ENCODE measurements at places on chromosomes 1 and 21.

GRCh38 chr1:234307726-234308125, 65.5 kb upstream of the COA6 start:
- no peak for DNase-seq

GRCh38 chr1:100188617-100189016, 10.6 kb upstream of the LRRC39 start:
- DNase-seq: no peak

GRCh38 chr1:25096307-25097150, 135.8 kb downstream of the SYF2 start:
- DNase-seq: no peak

GRCh38 chr1:57963581-57963980, 539.7 kb upstream of the DAB1 start:
- DNase-seq: no peak

GRCh38 chr1:169325117-169325516, 42.5 kb downstream of the NME7 start:
- DNase-seq: no peak

DNA sequence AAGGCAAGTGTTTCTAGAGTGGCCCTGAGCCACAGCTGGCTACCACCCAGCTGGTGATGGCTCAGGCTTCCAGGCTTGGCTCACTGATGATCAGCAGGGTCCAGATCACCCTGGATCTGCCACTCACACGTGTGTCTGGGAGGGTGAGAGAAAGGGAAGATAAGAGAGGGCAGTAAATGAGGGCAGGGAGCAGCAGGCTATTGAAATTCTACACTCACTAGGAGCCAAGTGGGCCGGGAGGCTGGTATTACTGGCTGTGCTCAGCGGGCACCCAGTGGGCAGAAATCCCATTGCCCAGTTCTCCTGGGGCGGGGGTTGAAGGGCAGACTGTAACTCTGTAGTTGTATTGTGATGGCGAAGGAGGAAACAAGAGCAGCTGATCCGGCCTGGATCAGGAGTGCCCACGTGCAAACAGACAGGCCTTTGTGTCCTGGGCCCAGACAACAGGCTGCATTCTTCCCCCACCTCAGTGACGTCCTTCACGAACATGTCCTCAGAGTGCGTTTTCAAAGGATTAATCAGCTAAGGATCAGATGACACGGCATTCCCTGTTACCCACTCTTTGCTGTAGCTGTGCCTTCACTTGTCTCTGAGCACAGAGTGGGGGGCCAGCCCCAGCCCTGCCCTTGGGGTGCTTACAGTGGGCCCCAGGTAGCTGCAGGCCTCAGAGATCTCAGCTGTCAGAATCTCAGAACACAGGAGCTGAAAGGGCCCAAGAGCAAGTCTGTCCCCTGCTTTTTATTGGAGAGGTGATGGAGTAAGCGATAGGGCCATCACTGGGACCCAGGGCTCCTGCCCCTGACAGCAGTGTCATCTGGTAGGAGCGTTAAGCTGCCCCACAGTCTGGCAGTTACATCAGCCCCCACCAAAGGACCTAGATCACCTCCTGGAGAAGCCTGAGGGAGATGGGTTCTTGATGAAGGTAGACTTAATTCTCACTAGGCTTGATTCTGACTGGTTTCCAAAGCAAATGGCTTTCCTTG, 60.5 kb downstream of the ATP1A1 start:
- no peak for DNase-seq

GRCh38 chr21:43866659-43867331, 1.8 kb downstream of the AGPAT3 start:
- DNase-seq: peak; percentile 52

DNA sequence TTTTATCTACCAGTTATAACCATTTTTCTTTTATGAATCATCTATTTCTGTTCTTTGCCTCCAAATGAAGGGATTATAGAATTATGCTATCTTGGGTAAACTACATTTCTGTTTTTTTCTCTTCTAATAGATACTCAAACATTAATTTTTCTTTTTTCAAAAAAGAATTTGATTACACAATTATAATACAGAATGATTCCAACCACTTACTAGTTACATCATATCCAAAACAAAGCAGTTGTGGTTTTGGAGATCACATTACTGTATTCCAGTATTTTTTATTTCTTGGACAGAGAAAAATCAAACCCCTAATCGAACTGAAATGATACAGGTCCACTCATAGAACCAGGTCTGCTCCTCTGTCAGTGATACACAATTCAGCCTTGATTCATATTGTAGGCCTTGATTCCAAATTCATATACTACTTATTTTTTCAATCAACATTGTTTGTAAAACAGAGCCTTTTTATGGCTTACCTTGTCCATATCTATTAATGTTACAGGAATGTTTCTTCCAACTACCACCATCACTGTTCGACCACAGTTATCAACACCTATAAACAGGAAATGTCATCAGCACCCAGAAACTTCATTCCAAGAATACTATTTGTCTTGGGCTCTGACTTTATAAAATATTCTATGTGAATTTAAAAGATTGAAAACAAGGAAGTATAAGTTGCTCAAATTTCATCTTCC, 43.2 kb downstream of the GDAP2 start:
- DNase-seq: no peak

GRCh38 chr1:222037720-222038119, 295.8 kb upstream of the DUSP10 start:
- DNase-seq: no peak

DNA sequence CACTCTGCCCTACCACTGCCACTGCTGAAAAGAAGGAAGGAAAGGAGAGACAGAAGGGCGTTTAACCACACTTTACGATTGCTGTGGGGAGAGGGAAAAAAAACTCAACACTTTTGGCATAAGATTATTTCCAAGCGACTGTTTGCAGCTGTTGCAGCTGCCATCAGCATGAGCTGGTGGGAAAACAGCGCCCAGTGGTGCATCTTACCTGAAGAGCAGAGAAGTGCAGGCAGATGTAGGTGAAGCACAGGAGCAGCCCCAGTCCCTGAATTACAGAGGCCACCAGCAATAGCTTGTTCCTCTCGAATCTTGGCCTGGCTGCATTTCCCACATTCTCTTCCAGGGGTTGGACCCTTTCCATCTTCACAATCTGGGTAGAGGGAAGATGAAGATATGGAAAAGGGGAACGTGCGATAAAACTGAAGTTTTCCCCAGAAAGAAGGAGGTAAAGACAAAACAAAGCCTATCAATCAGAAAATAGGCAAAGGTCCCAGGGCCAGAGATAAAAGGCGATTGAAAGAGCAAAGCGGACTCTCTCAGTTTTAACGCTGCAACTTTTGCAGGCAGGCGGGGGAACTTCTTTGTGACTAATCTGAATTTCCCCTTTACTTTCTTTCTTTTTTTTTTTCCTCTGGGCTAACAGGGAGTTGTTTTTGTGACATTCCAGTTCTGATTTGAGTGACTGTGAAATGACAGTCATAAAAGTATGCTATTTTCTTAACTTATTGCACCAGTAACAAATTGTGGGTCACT, at the start of gene TNFSF4:
Gene TNFSF4 (minus strand): TSS at position 516 of the 753 bp plus-strand sequence. CDS start 155 bp downstream, at position 361.
- peak; percentile 12 for DNase-seq

DNA sequence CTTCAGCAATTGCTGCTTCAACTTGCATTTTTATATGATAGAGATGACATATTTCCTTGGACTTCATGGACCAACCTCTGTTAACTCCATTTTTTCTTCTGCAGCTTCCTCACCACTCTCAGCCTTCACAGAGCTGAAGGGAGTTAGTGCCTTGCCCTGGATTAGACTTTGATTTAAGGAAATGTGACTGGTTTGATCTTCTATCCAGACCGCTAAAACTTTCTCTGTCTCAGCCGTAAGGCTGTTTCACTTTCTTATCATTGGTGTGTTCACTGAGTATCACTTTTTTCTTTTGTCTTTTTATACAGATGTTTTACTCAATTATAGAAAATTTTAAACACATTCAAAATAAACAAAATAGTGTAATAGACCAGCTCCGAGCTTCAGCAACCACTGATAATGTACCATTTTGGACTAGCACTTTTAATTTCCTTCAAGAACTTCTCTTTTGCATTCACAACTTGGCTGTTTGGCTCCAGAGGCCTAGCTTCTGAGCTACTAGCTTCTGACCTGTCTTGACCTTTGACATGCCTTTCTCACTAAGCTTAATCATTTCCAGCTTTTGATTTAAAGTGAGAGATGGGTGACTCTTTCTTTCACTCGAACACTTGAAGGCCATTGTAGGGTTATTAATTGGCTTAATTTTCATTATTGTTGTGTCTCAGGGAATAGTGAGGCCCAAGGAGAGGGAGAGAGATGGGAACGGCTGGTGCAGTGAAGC, 9.3 kb downstream of the NEK7 start:
- DNase-seq: no peak

DNA sequence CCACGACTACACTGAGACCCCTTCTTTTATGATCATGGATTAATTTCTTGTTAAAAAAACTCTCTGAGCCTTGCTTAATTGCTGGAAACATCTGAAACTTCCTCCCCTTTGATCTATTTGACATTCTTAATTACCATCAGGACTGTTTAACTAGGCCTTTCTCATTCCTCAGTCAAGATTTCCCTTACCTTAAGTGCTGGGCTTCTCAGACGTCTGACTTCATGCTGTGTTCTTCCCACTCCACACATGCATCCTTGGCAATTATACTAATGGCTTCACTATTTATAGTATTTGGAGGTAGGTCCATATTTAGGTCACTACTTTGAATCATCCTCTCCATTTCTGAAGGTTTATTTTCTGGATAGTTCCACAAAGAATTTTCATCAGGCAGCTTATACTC, 341.3 kb upstream of the TMPRSS15 start:
- no peak for DNase-seq

DNA sequence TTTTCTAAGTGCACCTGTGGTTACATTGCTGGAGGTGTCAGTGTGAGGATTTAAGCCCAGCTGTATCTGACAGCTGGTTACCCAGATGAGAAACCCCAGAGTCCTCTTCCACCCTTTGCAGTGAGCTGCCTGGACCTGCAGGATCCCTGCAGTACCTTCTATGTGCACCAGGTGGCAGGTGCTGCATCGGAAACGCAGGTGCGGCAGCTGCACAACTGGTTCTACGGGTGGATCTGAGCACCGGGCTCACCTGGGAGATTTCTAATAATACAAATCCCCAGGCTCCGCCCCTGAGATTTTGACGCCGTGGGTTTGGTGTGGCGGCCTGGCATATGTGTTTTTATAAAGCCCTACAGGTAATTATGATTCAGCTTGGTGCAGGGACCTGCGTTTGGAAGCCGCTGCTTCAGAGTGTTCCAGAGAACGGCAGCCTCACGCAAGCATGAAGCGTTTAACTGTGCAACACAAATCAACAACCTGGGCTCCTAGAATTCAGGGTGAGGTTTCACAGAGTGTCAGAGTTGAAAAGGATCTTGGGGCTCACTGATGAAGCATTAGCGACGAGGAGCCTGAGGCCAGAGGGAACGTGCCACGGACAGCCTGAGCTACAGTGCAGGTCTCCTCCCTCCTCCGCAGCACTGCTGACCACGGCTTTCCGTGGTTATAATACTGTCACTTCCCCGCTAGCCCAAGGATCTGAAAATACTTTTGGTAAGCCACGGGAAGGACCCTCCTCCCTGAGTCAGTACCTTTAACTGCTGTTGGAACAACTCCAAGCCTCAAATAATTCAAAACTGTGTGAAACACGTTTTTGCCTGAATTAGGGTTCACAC, 96.7 kb upstream of the TRABD2B start:
- DNase-seq: peak; percentile 65

- DNase-seq: no peak
Observed at GRCh38 chr1:223201967-223202366, 58.9 kb upstream of the TLR5 start.

DNA sequence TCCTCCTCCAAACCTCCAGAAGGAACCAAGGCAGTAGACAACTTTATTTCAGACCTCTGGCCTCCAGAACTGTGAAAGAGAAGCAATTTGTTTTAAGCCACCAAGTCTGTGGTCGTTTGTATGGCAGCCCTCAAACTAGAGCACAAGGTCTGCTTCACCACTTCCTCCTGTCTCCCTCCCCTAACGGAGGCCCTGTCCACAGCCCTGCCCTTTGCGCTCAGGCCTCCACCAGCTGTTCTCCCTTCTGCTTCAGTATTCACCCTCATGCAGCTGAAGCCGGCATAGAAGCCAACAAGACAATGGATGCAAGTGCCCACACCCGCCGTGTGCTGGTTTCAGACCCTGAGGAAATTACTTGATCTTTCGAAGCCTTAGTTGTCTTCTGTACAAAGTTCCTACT, 364.1 kb downstream of the HHAT start:
- no peak for DNase-seq

DNA sequence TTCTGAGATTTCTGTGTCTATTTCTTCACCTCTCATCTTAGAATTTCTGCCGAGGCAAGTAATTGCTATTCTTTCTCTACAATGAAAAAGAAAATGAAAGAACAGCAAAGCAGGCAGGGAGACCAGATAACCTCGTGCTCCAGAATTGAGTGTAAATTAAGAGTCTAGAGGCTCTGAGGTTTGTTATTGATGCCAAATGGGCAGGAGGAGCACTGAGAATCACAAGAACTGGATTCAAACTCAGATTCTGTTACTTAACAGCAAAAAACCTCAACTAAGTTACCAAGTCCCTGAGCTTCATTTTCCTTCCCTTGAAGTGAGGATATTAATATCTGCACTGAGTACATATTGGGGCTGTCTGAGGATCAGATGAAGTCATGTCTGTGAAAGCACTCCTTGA, 5.5 kb upstream of the DDR2 start:
- DNase-seq: peak; percentile 52

- no peak for DNase-seq
Observed at GRCh38 chr1:23444596-23445390, 20.2 kb upstream of the TCEA3 start.

- DNase-seq: no peak
Observed at GRCh38 chr21:32941263-32941662, 84.5 kb upstream of the OLIG2 start.

DNA sequence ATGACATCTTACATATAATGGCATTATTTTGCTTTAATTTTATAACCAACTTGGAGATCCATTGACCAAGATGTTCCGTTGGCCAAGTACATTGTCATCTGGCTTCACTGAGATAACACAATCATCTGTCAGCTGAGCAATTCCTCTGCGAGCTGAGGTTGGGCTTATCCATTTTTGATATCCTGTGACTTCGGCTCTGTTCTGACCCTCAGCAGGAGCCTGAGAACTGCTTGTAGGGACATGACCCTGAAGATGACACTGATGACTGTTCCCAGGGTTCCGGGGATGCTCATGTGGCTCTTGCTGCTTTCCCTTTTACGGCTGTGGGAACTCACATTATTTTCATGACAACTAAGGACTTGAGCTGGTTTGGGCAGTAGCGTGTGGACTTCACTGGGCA, 51.2 kb downstream of the TLR5 start:
- no peak for DNase-seq

DNA sequence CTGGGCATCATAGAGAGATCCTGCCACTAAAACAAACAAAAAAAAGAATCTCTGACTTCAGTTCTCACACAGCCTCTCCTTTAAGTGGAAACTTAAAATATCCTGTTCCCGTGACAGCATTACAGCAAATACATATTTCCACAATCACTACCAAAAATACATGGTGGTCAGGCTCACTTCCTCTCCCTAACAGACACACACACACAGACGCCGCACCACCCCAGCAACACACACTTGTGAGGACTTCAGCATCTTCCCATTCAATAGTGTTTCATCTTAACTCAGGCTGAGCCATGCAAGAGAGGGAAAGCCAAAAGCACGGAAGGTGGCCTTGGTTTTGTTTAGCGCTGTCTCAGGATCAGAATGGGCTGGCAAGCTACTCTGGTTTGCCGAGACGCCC, 21.9 kb downstream of the KIAA1614 start:
- DNase-seq: no peak

GRCh38 chr1:156358641-156359040, 10.4 kb upstream of the RHBG start:
- DNase-seq: no peak

Data from T-helper 2 cell (primary cell).